ENCODE measurements at places on chromosomes 3 and 15.
A peak's percentile ranks its signal among the peaks of the same experiment; 100 is the strongest.

DNA sequence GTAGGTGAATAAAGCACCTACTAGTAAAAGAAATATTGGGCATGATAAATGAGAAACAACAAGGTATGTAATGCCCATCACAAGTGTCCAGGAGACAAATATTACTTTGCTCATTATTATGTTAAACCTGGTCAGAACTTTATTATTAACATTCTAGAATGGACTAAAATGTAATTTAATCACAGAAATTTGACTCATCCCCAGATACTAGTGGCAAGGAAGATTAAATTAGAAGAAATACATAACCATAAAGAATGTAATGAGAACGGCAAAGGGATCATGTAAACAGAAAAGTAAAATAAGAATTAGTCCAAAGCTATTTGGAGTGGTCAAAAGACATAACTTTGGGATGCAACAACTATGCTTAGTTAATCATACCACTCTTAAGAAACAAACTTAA lies 71.2 kb upstream of the STAC start:
- DNase-seq, result no peak

- DNase-seq, result no peak
Measured at GRCh38 chr3:144771381-144771870, 799.8 kb downstream of the DIPK2A start.

GRCh38 chr3:55160241-55160983 lies 232.6 kb upstream of the LRTM1 start:
- no peak for DNase-seq

DNA sequence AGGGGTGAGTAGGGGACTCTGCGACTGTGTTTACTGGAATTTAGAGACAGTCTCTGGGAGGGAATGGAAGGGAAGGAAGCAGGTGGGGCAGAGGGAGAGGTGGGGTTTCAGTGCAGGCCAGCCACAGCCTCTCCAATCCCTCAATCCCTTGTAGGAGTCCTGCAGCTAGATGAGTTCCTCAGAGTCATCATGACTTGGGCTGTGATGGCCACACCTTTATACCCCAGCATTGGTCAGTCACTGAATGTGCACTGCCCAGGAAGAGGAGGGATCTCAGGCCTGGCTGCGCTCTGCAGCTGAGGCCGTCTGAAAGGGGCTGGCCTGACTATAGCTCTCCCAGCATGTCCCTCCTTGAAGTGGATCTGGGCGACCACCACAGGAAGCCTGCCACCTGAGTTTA lies 67.3 kb upstream of the GLCE start:
- no peak for DNase-seq

- DNase-seq, result no peak
Measured at GRCh38 chr3:133996251-133996661, 33.5 kb downstream of the SLCO2A1 start.

DNA sequence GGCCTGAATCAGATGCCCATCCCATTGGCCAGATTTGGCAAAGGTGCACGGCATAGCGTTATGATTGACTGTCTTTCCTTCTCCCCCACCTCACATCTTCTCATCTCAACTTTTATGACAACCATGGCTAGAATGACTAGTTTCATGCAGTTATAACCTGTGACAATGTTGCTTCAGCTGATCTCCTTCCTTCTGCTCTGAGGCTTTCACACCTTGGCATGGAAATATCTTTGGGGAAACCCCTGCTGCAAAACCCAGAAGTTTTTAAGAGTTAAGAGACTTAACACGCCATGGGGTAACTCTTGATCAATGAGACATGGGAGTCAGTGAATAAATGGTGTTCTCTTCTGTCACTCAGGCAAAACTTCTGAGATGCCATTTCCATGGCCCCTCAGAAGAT lies 290.7 kb upstream of the MDFIC2 start:
- no peak for DNase-seq

- no peak for DNase-seq
Measured at GRCh38 chr3:130849091-130849552, 44.8 kb upstream of the ATP2C1 start.

GRCh38 chr3:28328188-28329151 lies 20.1 kb upstream of the ZCWPW2 start:
- DNase-seq, result no peak

- DNase-seq, result no peak
Measured at GRCh38 chr3:13863965-13864595, 15.8 kb downstream of the WNT7A start.

DNA sequence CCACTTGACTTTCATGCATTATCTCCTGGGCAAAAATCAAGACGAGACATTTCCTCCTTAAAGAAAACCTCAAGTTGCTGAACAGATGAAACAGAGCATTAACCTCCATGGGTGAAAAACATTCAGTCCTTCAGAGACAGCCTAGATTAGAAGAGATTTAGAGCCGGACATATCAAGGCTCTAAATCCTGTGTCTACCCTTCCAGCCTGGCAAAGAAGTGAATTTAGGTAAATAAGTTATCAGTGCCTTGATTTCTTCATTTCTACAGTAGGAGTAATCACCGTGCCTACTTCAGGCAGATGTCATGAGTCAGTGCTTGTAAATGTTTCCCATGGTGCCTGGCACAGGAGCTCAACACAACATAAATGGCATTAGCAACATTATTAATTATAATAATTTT lies 159.3 kb upstream of the PRICKLE2 start:
- DNase-seq, result no peak

GRCh38 chr3:156847752-156848448 lies 21.7 kb downstream of the LEKR1 start:
- DNase-seq, result no peak

DNA sequence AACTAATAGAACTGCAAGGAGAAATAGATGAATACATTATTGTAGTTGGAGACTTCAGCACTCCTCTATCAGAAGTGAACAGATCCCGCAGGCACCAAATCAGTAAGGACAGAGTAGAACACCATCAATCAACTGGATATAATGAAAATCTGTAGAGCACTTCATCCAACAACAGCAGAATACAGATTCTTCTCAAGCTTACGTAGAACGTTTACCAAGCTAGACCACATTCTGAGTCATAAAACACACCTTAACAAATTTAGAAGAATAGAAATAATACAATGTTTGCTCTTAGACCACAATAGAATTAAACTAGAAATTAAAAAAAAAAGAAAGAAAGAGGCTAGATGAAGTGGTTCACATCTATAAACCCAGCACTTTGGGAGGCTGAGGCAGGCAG lies 70.7 kb upstream of the NEDD4 start:
- no peak for DNase-seq

DNA sequence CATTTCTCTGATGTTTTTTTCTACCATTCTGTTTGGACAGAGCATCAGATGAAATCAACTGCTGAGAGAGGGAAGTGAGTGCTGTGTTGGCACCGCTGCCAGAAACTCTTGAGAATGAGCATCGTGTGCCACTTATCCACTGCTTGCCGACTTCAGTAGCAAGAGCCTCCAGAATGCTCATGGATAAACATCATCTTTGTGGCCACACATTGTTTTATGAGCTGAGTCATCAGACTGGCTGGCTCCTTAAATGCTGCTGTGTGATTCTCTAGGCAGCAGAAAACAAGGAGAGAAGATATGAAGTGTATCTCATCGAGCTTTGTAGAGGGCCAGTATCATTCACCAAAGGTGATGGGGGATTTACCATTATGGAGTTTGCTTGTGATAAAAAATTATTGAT lies 3.4 kb upstream of the DOCK3 start:
- no peak for DNase-seq

DNA sequence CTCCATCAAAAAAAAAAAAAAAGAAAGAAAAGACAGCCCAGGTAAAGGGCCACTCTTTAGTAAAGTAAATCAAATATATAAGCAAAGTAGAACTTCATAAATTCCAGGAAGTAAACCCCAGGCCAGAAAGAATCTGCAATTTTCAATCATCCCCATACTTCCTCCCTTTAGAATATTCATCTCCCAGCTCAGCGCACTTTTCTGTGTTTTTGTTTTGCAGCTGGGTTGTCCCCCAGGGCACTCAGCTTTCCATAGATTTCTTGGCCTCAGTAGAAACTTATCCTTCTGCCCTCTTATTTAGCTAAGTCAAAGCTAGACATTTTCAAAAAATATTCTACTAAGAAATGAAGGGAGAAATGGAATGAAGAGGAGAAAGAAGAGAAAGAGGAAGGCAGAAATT lies 24.0 kb upstream of the SPRED1 start:
- no peak for DNase-seq

DNA sequence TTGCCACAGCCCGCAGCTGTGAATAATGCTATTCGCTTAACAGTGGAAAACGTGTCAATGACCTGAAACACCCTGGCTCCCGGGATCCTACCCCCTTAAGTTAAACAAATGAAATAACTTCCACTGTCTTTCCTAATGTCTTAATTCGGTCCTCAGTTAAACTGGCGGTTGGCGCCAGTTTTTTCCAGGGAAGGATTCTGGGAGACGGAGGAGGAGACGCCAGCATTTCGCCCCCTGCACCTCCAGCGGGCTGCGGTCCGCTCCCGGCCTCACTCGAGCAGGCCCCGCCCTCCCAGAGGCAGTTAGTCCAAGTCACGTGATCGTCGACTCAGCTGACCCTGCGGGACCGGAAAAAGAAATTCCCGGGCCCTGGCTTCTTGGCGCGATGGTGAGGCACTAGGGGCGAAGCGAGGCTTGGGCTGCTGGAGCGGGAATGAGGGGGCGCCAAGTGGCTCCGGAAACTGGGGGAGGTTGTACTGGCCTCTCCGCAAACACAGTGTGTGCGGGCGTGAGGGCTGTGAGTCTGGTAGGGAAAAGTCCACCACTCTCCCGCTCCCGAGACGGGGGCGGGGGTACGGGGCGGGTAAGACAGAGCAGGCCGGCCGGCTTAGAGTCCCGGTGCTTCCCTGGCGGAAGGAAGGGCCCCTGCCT lies at the start of gene COMMD4:
COMMD4 (plus strand) TSS at position 359 of the 651 bp plus-strand sequence; CDS start at position 386, 27 bp downstream.
- peak; percentile 89 for DNase-seq

DNA sequence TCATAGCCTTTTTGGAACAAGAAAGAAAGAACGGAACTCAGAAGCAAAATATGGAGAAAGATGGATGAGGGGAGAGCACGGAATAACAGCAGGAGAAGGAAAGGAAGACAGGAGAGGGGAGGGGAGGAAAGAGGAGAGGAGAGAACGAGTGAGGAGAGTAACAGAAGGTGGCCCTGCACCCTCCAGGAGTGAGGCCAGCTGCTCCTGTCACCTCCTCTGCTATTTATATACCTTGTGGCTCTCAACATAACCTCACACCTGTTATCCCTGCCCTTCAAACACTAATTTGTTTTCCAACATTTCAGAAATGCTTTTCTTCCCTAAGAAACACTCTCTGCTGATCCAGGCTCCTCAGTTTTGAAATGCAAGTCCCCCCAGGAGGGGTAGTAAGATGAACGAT lies 53.4 kb upstream of the ATP2B2 start:
- no peak for DNase-seq

DNA sequence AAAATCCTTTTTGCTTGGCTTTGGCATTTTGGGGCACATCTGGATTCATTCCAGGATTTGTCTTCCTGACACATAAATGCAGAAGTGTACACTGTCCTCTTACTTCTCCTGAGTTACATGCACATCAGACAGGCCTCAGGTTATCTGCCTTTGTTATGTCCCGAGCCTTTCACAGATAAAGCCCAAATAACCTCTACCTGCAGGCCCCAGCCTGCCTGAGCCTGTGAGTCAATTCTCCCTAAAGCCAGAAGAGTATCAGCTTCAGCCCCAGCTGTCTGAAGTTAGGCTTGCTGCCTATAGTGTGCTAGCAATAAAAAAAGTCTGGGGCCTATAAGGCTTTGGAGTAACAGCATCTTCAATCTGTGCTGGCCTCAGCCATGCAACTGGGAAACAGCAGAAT lies 17.7 kb upstream of the GSK3B start:
- no peak for DNase-seq

DNA sequence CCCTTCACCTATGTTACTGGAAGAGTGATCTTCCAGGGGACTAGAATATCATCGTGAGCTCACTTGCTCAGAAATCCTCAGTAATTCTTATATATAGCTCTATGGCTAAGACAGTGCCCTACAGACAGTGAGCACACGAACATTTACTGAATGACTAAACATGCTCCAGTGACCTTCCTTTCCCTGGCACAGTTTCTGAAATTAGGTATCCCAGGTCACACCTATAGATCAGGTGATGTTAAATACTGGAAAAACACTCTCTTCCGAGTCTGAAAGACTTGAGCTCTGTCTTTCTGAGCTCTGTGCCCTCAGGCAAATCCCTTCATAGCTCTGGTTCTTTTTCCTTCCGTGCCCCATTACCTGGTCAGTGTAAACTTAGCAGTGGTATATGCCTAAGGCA lies 239.4 kb upstream of the LRIG1 start:
- DNase-seq, result no peak

DNA sequence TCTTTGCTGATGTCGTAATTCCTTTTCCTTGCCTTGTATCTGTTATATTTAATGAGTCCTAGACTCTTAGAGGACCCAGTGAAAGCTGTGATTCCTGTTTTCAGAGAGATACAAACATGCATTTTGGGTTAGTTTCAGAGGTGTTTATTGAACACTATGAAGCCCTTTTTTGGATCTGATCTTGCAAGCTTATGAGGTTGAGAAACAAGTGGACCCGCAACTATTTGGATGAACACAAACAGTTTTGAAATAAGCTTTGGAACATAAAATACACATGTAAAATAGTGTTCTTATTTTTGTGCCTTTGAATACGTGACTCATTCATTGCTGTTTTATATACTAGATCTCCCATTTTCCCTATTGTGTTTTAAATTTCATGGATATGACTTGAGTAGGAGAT lies 33.5 kb downstream of the SNRK start:
- DNase-seq, result no peak

GRCh38 chr3:107988460-107989175 lies 102.2 kb downstream of the CD47 start:
- no peak for DNase-seq

GRCh38 chr3:118110211-118110610 lies 924.4 kb downstream of the IGSF11 start:
- DNase-seq, result no peak

GRCh38 chr15:81301815-81302399 lies 22.0 kb downstream of the STARD5 start:
- no peak for DNase-seq

- DNase-seq, result no peak
Measured at GRCh38 chr3:152842413-152842812, 7.5 kb downstream of the P2RY1 start.

All from T-helper 2 cell (primary cell).